ENCODE measurements at places on chromosomes 2 and 18. TPM values are rescaled to one million over a fixed set of nuclear protein-coding genes. Genes with fewer than 3 reads are reported as not detected.

SRD5A2 gene
- 0.32 TPM for total RNA-seq

DYNC2LI1 gene
- total RNA-seq: 40.6 TPM

GTF2A1L gene
- total RNA-seq: not detected

CD8B2 gene
- total RNA-seq: not detected

ANKRD62 gene
- not detected for total RNA-seq

ARHGAP15 gene
- total RNA-seq: 10.7 TPM

KANSL1L gene
- total RNA-seq: 55.8 TPM

FRZB gene
- total RNA-seq: 2.9 TPM

GRCh38 chr2:12201369-12201768, 454.9 kb downstream of the LPIN1 start:
- no peak for DNase-seq

DNA sequence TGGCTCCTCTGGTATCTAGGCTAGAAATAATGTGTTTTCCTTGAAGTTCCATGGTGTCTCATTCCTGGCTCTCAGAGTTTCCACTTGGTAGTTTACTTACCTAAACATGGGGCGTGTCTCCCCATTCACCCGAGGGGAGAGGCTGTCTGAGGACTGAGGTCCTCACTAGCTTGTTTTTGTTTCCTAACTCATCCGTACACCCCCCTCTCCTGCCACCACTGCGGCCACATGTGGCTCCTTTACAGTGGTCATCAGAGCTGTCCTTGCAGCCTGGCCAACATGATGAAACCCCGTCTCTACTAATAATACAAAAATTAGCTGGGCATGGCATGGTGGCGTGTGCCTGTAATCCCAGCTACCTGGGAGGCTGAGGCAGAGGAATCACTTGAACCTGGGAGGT, 106.0 kb downstream of the ASAP2 start:
- DNase-seq: no peak

GRCh38 chr2:139369423-139370409, 589.5 kb upstream of the NXPH2 start:
- no peak for DNase-seq

DNA sequence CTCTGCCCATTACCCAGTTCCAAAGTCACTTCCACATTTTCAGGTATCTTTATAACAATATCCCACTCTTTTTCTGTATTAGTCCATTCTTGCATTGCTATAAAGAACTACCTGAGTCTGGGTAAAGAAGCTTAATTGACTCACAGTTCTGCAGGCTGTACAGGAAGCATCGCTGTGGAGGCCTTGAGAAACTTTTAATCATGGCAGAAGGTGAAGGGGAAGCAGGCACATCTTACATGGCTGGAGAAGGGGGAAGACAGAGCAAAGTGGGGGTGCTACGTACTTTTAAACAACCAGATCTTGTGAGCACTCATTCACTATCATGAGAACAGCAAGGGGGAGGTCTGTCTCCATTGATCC, 85.4 kb upstream of the MAP4K3 start:
- no peak for DNase-seq

GRCh38 chr2:170996316-170996715, 67.3 kb downstream of the GORASP2 start:
- no peak for DNase-seq

GRCh38 chr18:72985686-72986085, 117.9 kb upstream of the NETO1 start:
- DNase-seq: no peak

- no peak for DNase-seq
Observed at GRCh38 chr2:95273566-95274290, 521 bp upstream of the PROM2 start.

GRCh38 chr2:81158505-81158904, 854.0 kb upstream of the LRRTM1 start:
- no peak for DNase-seq

DNA sequence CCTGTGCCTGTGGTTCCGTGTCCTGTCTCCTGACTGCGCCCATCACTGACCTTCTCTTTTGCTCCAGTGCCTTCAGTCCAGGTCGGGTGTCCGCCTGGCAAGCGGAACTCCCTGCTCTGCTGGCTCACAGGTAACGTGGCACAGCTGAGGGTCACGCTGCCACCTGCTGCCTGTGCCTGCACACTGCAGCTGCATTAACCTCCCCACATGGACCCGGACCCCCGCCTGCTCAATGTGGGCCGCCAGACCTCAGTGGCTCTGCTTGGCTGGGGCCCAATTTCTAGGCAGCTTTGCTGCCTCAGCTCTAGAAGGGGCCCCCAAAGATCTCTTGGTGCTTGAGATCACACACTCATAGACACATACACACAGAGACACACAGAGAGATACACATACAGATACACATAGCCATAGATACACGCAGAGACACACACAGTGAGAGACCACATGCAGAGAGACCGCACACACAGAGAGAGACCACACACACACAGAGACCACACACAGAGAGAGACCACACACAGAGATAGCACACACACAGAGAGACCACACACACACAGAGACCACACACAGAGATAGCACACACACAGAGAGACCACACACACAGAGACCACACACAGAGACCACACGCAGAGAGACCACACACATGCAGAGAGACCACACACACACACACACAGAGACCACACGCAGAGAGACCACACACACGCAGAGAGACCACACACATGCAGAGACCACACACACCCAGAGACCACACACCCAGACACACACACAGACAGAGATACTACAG, 14.9 kb upstream of the CNNM3 start:
- DNase-seq: peak; percentile 83

DNA sequence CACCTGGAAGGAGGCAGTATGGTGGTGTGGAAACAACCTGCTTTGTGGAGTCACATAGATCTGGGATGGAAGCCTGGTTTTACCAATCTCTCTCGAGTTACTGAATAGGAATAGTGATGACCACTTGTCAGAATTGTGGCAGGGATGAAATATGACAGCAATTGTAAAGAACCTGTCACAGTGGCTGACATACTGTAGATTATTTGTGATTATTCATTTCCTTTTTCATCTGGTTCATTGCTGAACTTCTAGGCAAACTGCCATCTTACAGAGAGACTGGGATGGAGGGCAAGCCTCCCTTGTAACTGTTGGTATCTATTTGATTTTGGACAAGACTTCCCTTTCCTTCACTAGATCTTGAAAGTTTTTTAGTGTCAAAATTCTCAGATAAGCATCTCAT, 42.0 kb downstream of the FMNL2 start:
- DNase-seq: no peak

GRCh38 chr2:16931441-16931840, 265.8 kb upstream of the CYRIA start:
- no peak for DNase-seq

DNA sequence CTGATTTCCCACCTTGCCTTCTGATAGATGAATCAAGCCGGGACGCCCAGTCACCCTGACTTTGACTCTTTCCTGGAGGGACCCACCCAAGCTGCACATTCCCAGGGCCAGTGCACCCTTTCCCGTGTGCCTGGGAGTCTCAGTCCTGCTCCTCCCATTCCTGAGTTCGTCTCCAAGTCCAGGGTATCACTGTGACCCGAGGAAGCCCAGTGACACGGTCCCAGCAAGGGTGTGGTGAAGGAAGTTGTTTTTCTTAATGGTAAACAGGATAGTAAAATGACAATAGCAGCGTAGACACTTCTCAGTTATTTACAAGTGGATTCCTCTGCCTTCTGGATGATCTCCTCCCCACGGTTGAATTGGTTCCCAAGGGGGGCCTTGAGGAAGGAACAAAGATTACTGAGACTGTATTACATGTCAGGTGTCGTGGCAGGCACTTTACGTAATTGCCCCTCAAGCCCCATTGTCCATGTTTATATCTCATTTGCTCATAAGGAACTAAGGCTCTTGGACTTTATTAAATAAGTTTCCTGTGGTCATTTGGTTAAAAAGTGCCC, 123.3 kb downstream of the PRKCE start:
- no peak for DNase-seq

GRCh38 chr18:79538635-79539034, 141.0 kb upstream of the CTDP1 start:
- DNase-seq: no peak

- DNase-seq: no peak
Observed at GRCh38 chr2:58030771-58031170, 15.8 kb upstream of the VRK2 start.

- no peak for DNase-seq
Observed at GRCh38 chr2:120128216-120128615, 95.0 kb downstream of the TMEM185B start.

DNA sequence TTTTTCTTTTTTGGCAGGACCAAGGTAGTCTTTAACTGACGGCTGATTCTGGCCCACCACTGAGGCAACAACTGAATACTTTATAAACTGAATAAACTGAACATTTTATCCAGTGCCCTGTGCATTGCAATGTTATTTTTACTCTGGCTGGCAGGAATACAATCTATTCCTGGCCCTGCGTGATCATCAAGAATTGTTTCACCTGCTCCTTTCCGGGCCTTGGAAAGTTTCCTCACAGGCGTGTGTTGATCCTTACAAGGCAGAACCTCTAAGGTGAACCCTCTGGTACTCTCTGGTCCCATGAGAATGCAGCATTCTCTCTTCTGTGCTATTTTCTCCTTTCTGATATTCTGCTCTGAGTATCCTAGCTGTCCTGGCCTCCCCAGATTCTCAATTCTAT, 113.7 kb upstream of the KLHL29 start:
- DNase-seq: no peak

DNA sequence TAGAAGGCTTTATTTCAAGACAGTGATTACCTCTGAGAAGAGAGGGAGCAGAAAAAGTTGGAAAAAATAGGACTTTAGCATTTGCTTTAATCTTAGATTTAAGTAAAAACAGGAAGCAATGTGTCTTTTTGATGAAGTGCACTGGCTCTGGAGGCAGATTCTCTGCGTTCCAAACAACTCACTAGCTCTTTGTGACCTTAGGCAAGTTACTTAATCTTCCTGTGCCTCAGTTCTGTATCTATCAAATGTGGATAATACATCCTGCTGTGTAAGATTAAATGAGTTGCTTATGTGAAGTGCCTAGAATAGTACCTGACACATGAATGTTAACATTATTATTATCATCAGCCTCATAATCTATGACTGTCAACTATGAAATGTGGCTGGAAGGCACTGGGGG, 42.3 kb downstream of the RPRD1A start:
- DNase-seq: no peak

DNA sequence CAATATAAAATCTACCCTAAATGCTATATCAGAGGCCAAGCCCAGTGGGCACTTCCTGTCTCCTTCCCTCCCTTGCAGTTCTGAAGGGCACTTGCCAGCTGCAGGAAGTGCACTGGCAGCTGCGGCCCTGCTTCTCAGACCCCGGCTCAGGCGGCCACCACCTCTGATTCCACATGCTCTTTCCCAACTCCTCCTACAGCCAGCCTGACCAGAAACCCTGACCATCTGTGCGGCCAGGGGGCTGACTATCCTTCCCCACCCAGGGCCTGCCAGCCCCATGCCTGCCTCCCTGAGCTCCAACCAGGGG, 88.6 kb downstream of the ZBTB7C start:
- DNase-seq: no peak

DNA sequence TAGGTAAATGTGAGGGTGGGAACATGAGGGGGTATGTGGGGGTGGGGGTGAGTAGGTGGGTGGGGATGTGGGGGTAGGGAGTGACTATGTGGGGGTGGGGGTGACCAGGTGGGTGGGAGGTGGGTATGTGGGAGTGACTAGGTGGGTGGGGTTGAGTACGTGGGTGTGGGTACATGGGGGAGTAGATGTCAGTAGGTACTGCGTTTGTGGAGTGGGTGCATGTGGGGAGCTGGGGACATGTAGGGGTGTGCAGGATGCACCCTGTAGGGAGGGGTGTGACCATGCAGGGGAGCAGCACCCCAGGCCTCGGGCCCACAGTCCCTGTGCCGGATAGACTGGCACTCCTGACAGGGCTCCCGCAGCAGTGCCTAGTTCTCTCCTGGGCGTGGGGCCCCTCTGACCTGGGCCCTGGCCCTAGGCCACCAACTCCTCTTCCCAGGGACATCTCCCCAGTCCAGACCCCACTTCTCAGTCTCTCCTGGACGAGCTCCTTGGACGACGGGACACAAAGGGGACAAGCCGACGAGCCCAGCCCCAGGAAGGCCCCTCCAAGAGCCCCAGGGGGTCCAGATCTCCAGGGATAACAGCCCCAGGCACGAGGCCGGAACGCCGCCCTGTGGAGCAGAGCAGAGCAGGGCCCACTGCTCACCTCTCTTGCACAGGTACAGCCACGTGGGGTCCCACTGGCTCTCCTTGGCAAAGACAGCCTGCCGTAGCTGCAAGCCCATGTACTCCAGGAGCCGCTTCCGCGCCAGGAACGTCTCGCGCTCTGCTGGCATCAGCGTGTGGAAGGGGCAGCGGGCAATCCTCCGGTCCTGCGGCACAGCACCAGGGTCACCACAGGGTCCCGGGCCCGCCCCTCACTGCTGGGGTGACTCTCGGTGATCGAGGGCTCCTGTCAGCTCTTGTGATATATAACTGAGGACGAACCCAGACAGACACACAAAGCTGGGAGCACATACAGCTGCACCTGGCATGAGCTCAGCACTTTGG, 58.2 kb downstream of the ANKMY1 start:
- DNase-seq: peak; percentile 9

DNA sequence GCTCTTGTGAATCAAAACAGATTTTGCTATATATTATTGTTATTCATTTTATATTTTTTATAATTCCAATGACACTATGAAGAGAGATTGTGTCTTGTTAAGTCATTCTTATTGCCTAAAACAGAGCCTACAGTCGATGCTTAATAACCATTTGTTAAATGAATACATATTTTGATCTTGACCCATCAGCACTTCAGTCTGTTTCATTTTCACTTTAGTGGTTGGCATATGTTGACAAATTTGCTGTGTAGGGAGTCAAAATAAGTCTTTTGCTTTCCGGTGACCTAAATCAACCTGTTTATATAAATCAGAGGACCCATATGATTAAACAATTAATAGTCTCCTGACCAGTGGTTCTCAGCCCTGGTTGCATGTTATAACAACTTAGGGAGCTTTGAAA, 97.1 kb downstream of the TXNL1 start:
- DNase-seq: no peak

DNA sequence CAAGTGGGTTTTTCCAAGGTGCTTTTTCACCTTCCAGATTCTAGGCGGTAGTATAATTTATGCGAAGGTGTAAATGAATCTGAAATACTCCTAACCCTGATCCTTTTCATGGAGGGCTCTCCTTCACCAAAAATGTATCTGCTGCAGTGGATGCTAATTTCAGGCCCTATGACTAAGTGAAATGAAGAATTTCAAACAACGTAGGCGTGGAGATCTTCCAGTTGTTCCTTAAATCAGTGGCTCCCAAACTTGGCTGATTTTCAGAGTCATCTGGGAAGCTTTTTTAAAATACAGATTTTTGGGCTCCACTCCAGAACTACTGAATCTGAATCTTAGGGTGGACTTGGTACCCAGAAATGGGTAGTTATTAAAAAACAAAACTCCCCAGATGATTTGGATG, 5.5 kb downstream of the GCKR start:
- no peak for DNase-seq

- no peak for DNase-seq
Observed at GRCh38 chr2:10352972-10353371, 50.3 kb downstream of the HPCAL1 start.

- DNase-seq: no peak
Observed at GRCh38 chr2:99338029-99338585, 918 bp downstream of the EIF5B start.

- DNase-seq: no peak
Observed at GRCh38 chr2:164779383-164780057, 62.1 kb downstream of the COBLL1 start.

Measured in breast epithelium (tissue), 4 donors.